ENCODE measurements at places on chromosomes 6 and 20. TPM values are rescaled to one million over a fixed set of nuclear protein-coding genes. Genes with fewer than 3 reads are reported as not detected.

GRCh38 chr20:58976061-58976730 is 4.9 kb upstream of the NELFCD start:
- no peak for DNase-seq
- H3K4me1 ChIP-seq, result no peaks in the 10 kb centered on the region
- H3K4me3 ChIP-seq, result no peak overlapping the region
- no peak overlapping the region for H3K27ac ChIP-seq
- peaks cover 11% of the 10 kb centered on the region for H3K36me3 ChIP-seq
- H3K27me3 ChIP-seq, result no peaks in the 10 kb centered on the region

GRCh38 chr6:145643760-145644159 is 91.6 kb downstream of the EPM2A start:
- no peaks in the 10 kb centered on the region for H3K27me3 ChIP-seq
- H3K27ac ChIP-seq, result no peak overlapping the region
- DNase-seq, result no peak
- H3K36me3 ChIP-seq, result no peaks in the 10 kb centered on the region

DNA sequence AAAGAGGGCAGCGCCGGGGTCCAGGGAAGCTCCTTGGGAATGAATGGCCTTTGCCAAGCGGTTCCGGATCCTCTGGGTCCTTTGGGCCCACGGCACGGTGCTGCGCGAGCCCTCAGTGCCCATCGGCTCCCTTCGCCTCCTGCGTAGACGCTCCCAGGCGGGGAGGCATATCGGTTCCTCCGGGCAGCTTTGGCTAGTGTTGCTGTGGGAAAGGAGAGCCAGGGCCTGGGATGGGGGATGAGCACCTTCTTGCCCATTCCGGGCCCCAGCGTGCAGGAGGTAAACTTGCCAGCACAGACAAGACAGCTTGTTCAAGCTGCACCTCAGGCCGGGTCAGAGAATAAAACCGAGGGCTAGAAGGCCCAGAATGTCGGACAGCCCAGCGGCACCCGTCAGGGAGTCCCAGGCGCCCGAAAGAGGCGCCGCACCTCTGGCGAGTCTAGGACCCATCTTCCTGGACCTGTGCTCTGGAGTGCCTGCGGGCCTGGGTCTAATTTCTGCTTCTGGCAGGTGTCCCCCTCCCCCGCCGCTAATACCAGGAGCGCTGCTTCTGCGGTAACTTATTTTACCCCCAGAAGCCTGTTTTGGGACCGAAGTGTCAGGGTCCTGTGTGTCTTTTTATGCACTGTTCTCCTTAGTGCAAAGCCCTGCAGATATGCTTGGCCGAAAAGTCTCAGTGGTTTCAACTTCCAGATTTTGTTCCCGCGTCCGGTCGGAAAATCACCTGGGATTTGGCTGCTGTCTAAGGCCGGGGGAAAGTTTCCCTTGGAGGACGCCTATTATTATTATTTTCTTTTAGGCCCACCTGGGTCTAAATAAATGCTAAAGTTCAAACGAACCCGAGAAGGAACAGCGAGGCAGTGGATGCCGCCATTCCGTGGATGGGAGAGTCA is 1.7 kb upstream of the TFAP2C start:
- no peaks in the 10 kb centered on the region for H3K4me1 ChIP-seq
- H3K27me3 ChIP-seq, result peaks cover 25% of the 10 kb centered on the region
- no peak overlapping the region for H3K27ac ChIP-seq

DNA sequence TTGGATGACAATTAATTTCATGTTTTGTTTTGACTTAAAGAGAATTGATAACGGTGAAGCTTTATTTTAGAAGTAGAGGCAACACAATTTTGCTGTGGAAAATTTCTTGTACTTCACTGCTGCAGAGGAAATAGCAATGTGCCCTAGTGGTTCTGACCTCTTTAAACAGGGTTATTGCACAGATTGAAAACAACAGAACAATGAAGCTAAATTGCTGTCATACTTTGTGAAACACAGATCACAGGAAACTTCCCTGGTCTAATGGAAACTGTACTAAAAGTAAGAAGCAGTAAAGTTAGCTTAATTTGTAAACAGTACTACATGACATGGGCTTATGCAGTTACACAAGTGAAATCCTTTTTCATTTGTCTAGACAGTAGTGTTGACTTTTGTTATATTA is 31.3 kb downstream of the OR2A4 start:
- no peak overlapping the region for H3K27ac ChIP-seq
- DNase-seq, result no peak
- H3K36me3 ChIP-seq, result no peaks in the 10 kb centered on the region
- H3K27me3 ChIP-seq, result peaks cover 5% of the 10 kb centered on the region
- H3K4me1 ChIP-seq, result no peaks in the 10 kb centered on the region
- no peak overlapping the region for H3K4me3 ChIP-seq

- H3K36me3 ChIP-seq, result no peaks in the 10 kb centered on the region
- H3K4me1 ChIP-seq, result no peaks in the 10 kb centered on the region
- H3K4me3 ChIP-seq, result no peak overlapping the region
Observed at GRCh38 chr20:4256874-4257273, 241.5 kb upstream of the RNF24 start.

GRCh38 chr20:38665506-38666285 is 58.6 kb upstream of the SLC32A1 start:
- H3K4me3 ChIP-seq, result no peak overlapping the region
- H3K4me1 ChIP-seq, result no peaks in the 10 kb centered on the region
- DNase-seq, result no peak

Gene NHLRC1
- total RNA-seq, result 1.3 TPM

Gene BPIFB4
- not detected for total RNA-seq

Gene EPB41L2
- 31.0 TPM for total RNA-seq

Data from natural killer cell treated with Interleukin-12 subunit alpha and Interleukin-12 subunit beta and Interleukin-15 and Interleukin-18, amount 100 ng/mL, for 72 hours (primary cell).